ENCODE measurements at places on chromosomes 12 and 14. TPM values are rescaled to one million over a fixed set of nuclear protein-coding genes. Genes with fewer than 3 reads are reported as not detected.

DNA sequence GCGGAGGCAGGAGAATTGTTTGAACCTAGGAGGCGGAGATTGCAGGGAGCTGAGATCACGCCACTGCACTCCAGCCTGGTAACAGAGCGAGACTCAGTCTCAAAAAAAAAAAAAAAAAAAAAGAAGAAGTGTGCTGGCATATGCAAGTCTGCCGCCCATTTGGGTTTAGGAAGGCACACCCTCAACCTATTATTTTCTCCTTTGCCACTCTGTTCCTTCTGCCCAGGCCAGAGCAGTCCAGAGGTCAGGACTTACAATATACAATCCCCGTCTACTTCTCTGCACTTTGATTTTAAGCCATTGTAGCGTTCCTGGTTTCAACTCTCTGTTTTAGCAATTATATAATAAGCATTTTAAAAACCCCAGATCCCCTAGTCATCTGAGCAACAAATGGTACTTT is 39.8 kb downstream of the CATSPERB start:
- no peak for DNase-seq

- DNase-seq = no peak
Measured at GRCh38 chr12:109310247-109311125, 1.4 kb upstream of the FOXN4 start.

Gene HOXC12
- total RNA-seq = not detected

DNA sequence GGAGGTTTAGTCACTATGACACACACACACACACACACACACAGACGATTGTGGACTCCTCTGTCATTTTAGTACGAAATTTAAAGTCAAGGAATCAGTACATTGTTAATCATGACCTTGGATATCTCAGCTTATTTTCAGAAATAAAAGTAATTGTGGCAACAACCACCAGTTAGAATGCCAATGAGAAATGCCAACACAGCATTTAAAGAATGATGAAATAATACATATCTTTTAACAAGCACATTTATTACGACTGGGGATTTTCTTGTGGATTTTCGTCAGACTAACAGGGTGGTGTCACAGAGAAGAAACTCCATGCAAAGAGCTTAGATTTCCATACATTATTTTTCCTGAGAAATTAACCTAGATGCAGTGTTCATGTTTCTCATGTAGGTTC is 1289.4 kb downstream of the AACS start:
- DNase-seq = no peak

Gene EML1
- 42.0 TPM for total RNA-seq

DNA sequence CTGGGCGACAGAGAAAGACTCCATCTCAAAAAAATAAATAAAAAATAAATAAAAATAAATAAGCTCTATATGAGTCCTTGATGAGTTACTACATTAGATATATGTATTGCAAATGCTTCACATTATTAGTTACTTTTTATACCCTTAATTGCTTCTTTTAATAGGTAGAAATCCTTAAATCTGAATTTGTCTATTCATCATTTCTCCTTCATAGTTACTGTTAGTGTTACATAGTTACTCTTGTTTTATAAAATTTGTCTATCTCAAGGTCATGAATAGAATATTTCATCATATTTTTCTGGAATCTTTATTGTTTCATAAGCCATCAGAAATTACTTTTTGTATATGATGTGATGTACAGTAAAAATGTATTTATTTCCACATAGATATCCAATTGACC is 1624.8 kb upstream of the FLRT2 start:
- DNase-seq = no peak

- DNase-seq = no peak
Measured at GRCh38 chr14:33792009-33792719, 158.7 kb downstream of the EGLN3 start.

GRCh38 chr14:37437490-37437889 is 157.6 kb downstream of the FOXA1 start:
- no peak for DNase-seq

DNA sequence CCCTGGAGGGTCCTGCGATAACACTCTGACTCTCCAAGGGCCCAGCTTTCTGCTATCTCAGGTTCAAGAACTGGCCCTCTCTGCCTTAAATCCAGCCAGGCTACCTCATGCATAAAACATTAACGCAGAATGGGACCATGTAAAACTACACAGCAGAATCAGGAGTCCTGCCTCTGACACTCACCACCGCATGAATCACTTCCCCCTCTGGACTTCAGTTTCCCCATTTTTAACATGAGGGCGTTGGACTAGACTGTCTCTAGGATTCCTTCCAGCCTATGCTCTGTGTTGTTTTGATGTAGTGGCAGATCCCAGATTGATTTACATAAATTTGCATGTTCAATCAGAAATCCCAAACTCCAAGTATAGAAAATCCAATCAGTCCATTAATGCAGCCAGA is 3.3 kb downstream of the NCKAP5L start:
- DNase-seq = no peak

DNA sequence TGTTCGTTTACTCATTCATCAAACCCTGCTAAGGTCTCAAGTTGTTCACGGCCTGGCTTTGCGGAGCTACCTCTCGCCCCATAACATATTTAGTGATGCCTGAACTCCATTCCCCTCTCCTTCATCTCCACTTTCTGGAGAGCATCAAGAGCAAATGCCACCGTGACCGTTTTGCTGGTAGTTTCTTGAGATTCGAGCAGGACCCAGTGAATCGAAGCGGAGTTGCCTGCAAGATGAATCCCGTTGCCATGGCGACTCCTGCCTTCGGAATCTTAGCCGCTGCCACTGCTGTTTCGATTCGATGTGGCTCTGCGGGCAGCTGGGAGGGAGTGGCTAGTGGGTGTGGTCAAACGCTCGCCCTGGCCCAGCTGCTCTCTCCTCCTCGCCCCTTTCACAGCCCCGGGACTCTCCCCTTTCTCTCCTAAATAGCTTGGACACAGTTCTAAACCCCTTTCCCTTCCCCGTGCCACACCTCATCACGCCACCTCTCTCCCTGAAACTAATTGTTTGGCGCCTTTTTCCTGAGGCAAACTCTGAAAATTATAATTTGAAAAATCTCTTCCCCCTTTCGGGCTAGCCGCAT is 1.4 kb downstream of the DAAM1 start:
- DNase-seq = peak; percentile 45

Gene ARHGEF40
- 22.0 TPM for total RNA-seq
